ENCODE measurements at places on chromosomes 7 and 10.

DNA sequence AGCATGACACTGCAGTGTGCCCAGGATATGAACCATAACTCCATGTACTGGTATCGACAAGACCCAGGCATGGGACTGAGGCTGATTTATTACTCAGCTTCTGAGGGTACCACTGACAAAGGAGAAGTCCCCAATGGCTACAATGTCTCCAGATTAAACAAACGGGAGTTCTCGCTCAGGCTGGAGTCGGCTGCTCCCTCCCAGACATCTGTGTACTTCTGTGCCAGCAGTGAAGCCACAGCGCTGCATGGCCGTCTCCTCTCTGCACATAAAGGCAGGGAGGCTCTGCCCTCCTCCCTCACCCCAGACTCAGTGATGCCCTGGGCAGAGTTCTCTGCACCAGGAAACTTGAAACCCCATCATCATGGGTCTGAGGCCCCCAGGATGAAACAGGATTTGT is 70.7 kb upstream of the PRSS58 start:
- DNase-seq, result no peak

- no peak for DNase-seq
Measured at GRCh38 chr10:76456197-76456596, 1024.8 kb downstream of the LRMDA start.

- no peak for DNase-seq
Measured at GRCh38 chr7:155247479-155248365, 50.0 kb upstream of the INSIG1 start.

DNA sequence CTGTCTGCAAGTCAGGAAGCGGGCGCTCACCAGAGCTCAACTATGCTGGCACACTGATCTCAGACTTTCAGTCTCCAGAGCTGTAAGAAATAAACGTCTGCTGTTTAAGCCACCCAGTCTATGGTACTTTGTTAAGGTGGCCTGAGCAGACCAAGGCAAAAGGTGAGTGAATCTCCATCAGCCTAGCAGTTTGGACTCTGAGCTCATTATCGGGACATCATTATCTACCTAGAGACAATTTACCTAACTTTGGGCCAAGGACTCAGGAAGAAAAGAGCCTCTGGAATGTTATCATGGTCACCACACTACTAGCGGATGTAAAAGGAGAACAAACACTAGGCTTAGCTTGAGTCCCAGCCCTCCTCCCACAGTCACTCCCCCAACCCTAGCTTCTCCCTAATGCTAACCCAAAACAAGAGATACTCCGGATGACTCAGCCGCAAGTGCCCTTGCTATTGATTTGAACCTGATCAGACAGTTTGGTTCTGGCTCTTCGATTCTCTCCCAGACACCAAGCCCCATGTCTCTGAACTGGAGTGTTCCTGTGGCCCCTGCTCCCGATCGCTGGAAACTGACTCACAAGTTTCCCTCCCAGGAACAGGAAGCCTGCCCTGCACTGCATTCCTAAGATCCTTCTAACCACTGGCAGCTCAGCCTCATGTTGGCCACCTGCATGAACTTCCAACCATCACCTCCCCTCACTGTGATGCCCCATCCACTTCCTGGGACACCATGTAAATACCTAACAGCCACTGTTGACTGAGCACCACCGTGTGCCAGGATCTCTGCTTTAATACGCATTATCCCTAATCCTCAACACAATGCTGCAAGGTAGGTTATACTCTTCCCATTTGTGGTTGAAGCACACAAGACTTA is 34.5 kb downstream of the CREB3L2 start:
- no peak for DNase-seq

- DNase-seq, result no peak
Measured at GRCh38 chr10:100356067-100357017, 9.3 kb downstream of the SCD start.

GRCh38 chr7:82477733-82478515 is 34.3 kb upstream of the CACNA2D1 start:
- DNase-seq, result no peak

DNA sequence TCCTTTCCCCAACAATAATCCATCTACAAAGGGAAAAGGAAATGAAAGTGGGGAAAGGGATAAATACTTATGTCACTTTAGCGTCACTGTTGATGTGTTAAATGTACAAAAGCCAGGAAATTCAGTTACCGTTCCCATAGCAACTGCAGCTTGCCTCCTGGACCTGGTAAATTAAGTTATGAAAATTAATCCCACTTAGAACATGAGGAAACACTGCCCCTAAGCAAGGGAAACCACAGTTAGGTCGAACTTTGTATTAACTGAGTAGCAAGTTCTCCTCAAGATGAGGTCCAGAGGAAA is 338.2 kb upstream of the AOAH start:
- DNase-seq, result no peak

DNA sequence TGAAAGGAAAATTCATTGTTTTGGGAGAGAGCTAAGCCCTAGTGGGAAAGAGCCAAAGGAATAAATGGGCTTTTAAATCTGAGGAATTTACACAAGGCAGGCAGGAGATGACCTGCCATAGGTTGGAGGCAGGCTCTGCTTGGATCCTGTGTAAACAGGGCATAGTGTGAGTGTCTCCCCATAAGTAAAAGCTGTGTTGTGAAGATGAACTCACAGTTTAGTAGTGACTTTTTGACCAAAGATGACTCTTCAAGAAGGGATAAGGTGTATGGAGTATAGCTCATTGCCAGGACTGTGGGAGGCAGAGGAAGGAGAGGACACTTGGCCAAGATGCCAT is 63.2 kb downstream of the KAT6B start:
- no peak for DNase-seq

- no peak for DNase-seq
Measured at GRCh38 chr7:51303142-51303525, 13.5 kb downstream of the COBL start.

GRCh38 chr10:50517626-50518025 is 106.1 kb downstream of the SGMS1 start:
- DNase-seq, result no peak

- DNase-seq, result no peak
Measured at GRCh38 chr7:102005933-102006480, 188.6 kb downstream of the CUX1 start.

Data from activated T-cell treated with anti-CD3 and anti-CD28 coated beads for 48 hours (primary cell).